Upper lobe of left lung (tissue), 6 donors: ENCODE measurements at places on chromosomes 6 and 20.

GRCh38 chr6:137218473-137218916 is 690 bp downstream of the IFNGR1 start:
- DNase-seq, result no peak

- DNase-seq, result no peak
These were observed 51.5 kb downstream of the RPRD1B start for GRCh38 chr20:38085026-38085425.

- DNase-seq, result no peak
These were observed 10.7 kb downstream of the COL9A1 start for GRCh38 chr6:70292193-70292592.

- no peak for DNase-seq
These were observed 156.9 kb downstream of the PAX1 start for GRCh38 chr20:21862259-21862946.

GRCh38 chr20:62832212-62832922 is 15.5 kb downstream of the COL9A3 start:
- peak; percentile 73 for DNase-seq

- no peak for DNase-seq
These were observed 765.0 kb downstream of the HDGFL1 start for GRCh38 chr6:23334360-23334759.

DNA sequence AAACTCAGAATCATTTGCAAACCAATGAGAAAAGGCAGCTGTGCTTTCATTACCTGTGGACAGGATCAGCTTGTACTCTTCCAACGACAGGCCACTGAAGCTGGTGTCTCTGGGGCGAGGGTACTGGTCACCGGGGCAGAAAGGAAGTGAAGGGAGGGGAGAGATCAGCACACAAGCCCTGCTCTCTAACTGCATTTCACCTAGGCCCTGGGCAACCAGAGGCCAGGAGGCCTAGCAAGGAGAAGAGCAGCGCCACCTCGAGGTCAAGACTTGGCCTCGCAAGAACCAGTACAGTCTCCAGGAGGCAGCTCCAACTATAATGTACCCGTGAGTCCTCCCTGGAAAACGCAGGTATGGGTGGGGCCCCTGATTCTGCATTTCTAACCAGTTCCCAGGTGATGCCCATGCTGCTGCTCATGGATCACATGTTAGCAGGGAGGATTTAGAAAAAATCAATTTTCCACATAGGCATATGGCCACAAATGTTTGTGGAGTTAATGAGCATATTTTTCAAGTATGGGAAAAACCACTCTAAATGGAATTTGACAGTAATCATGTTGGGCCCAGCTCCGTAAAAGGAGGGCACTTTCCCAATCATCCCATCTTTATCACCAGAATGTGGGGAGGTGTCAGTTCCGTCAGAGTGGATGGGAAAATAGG is 11.0 kb downstream of the UQCC2 start:
- DNase-seq, result no peak

GRCh38 chr20:51412951-51413481 is 129.5 kb downstream of the NFATC2 start:
- no peak for DNase-seq

DNA sequence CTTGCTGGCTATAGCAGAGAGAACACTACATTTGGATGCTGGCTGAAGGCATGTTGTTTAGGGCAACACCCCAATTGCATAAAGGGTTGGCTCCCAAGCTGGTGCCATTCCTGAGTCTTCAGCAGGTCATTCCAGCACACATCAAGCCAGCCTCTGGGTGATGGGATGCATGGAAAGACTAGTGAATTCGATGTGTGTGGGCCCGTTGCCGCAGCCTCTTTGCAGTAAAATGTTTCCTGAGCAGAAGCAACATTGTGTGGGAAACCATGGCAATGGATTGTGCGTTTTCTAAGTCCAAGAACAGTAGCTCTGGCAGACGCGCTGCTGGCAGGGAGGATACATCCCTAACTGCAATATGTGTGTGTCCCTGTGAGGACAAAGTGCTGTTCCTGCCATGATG is 142.4 kb upstream of the SLC24A3 start:
- no peak for DNase-seq

DNA sequence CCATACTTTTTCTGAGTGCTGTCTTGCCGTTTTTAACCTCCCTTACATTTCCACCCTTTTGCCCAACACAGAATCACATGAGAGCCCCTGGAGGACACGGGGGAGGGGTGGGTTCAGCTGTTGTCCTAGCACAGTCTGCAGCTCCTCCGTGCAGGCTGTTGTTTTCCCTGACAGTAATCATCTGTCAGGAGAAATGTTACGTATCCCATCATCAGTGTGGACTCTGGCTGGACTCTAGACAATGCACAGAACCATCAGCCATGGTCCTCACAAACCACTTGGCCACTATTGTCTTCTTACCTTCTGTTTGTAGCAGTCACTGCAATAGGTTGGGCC is 92.1 kb downstream of the RIN2 start:
- no peak for DNase-seq

DNA sequence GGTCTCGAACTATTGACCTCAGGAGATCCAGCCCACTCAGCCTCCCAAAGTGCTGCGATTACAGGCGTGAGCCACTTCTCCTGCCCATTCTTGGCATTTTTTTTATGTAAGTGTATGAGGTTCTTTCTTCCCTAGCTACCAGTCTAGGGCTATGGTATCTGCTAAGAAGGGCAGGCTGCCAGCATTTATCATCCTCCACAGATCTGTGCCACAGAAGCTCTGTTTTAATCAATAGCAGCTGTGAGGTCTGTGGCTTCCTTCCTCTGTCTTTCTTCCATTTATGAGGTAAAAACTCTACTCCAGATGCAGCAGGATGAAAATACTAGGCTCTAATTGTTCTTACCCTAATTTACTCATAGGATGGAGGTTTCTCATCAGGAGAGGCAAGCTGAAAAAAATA is 1382.4 kb upstream of the ADGRB3 start:
- no peak for DNase-seq

DNA sequence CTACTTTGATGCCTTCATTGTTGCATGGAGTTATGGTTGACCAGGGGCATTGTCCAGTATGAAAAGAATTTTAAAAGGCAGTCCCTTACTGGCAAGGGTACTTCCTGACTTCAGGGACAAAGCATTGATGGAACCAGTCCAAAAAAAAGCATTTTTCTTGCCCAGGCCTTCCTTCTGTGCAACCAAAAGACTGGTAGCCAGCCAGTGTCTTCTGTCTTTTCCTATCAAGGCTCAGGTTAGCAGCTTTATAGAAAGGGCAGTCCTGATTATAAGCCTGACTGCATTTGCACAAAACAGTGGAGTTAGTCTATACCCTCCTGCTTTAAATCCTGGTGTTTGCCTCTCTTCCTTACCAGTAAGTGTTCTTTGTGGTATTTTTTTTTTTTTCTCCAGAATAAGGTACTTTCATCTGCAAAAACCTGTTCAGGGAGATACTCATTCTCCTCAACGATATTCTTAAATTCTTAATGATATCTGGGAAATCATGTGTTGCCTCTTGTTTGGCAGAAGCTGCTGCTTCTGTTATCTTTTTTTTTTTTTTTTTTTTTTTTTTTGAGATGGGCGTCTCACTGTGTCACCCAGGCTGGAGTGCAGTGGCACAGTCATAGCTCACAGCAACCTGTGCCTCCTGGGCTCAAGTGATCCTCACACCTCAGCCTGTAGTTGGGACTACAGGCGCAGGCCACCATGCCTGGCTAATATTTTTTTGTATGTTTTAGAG is 33.9 kb downstream of the SCAF8 start:
- DNase-seq, result no peak

DNA sequence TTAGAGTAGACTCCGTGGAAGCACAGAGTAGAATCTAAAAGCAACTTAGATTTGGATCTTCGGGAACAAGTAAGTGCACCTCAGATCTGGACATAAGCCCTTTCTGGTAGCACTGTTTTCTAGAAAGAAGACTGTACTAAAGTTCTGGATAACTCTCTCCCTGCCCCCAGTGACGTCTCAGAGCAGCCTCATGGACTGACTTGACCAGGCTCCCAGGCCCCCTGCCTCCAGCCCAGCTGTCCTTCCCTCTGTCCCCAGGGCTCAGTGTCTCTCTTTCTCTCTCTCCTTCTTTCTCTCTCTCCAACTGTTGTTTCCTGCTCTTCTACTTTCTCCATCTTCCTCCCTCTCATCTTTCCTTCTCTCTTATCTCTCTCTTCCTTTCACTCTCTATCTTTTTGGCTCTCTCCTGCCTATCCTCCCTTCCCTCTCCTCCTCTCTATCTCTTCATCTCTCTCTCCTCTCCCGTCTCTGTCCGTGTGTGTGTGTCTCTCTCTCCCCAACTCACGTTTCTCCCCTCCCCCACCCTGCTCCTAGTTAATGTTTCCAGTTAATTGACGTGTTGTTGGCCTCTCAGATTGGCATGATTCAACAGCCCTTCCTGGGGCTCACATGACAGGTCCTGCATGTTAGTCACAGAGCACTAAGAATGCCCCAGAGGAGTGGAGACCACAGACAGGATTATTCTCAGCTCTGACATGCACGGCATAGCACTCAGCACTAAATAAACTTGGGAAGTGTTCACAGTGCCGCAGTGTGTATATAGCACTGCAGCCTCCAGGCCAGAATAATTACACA is 180.4 kb upstream of the FOXQ1 start:
- DNase-seq, result no peak

- peak; percentile 21 for DNase-seq
These were observed at the start of gene MRAP2 for GRCh38 chr6:84033523-84034451. Gene MRAP2 (plus strand): TSS chr6:84033772. CDS start chr6:84055319, 21,547 bp downstream.

DNA sequence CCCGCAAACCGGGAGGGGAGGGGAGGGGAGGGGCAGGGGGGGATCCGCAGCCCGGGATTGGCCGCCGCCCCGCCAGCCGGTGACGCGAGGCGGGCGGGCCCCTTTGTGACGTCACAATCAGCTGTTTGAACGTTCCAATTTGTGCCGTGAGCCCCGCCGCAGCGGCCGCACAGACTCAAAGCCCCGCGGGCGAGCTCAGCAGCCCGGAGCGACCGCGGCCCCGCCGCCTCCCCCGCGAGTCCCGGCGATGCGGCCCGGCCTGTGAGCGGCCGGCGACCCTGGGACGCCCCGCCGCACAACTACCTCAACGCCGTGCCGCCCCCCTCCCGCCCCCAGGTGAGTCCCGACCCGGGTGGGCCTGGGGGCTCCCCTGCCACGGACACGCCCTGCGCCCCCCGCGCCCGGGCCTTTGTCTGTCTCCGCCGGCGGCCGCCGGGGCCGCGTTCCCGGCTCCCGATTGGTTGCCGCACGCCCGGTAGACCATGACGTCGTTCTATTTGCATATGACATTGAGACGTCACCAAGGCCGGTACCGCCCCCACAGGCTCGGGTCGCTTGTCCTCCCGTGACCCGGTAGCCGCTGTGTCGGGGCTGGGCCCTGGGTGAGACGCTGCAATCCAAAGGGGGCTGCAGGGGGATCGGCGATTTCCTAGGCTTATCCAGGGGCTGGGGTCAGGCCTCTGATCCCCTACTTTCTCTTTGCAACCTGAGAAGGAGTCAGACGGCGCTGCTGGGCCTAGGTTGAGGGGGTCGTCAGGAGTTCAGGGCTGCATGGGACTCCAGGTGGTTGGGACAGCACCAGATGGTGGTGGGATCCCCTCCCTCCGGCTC is at the start of gene TP53INP2:
Gene TP53INP2, plus strand, starts transcription at position 168 of the 831 bp plus-strand sequence. CDS start 4,396 bp downstream, outside the sequence.
- DNase-seq, result peak; percentile 98

GRCh38 chr6:149680503-149680902 is 32.0 kb upstream of the KATNA1 start:
- no peak for DNase-seq

DNA sequence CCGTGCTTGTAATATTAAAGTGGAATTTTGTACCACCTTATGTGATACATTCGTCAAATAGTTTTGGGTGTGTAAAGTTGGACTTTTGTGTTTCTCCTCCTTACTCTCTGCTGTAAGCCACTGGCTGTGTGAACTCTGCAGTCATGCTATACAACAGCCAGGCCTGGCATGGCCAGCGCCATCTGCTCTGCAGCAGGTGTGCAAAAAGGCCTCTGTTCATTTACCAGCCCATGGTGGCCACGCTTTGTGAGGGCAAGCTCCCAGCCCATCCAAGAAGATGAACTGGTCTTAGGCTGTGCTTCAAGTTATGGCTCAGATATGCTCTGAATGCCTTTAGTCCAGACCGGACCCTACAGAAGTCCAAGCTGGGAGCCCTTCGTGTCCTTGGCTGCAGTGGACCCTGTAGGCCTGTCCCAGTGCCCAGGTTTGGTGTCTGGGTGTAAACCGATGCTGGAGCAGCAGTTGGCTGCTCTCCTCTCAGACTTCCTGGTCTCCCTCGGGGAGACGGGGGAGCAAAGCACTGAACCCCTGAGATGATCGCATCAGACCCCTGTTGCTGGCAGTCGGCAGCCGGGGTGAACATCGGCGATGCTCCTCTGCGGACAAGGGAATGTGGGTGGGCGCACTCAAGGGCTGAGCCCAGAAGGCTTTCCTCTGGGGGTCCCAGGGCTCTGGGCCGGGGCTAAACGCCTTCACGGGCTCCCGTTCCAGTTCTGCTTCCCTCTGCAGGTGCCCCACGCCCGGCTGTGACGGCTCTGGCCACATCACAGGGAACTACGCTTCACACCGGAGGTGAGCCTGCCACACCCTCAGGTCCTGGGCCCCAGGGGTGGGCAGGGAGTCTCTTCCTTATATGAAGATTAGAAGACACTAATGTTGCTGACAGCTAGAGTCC is 28.6 kb upstream of the PCMTD2 start:
- no peak for DNase-seq

DNA sequence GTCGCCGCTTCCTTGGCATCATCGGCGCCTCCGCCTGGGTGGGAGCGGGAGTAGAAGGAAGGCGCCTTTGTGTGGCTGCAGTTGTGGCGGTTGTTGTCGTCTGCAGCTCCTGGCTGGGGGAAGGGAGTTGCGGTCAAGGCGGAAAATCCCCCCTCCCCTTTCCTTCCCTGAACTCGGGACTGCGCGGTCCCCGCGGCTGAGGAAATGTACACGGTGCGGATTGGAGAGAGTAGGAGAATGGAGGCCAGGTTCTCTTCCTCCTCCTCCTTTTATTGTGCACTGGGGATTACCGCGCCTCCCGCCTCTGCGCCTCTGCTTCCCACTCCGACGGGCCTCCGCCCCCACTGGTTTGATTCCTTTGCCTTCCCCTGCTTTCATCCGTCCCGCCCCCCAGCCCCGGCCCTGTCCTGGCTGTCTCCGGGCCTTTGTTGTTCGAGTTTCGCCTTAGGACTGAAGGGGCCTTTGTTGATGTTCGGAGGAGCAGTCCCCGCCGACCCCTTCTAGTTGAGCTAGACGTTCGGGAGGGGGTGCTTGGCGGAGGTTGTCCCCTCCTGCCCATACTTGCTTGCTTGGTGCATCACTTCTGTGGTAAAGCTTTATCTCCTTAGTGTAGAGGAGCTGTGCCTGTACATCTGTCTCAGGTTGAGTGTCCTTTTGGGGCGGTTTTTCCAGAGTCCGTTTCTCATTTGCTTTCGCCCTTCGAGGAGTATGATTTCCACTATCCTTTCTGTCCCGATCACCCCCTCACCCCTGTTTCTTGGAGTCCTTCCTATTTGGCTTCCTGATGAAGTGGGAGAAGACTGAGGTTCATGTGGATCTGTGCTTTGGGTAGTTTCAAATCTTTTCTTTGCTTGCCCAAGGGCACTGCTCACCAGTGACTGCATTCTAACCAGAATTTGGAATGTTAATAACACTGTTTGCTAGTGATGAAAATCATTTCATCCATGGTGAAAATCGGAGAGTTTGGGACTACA is 764 bp downstream of the ZNF292 start:
- DNase-seq, result peak; percentile 46

GRCh38 chr6:158356586-158357546 is 44.6 kb downstream of the TULP4 start:
- no peak for DNase-seq

GRCh38 chr20:55052459-55052858 is 577.1 kb downstream of the DOK5 start:
- no peak for DNase-seq
